ENCODE measurements at places on chromosomes 5 and 9.

DNA sequence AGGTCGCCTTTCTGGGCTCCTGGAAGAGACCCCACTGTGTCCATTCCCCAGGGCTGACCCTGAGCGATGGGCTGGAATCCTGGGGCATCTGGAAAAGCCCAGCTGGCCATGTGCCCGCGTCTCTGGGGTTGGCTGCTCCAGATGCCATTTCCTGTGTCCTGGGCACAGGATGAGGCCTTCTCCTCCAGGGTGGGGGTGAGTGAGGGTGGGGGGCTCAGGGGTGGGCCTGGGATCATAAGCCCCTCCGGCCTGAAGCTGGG lies 30.7 kb downstream of the PAEP start:
- no peak for DNase-seq

GRCh38 chr5:137374110-137374714 lies 124.9 kb downstream of the SPOCK1 start:
- no peak for DNase-seq

- no peak for DNase-seq
These were observed 79.7 kb downstream of the ELAVL2 start for GRCh38 chr9:23746317-23746716.

DNA sequence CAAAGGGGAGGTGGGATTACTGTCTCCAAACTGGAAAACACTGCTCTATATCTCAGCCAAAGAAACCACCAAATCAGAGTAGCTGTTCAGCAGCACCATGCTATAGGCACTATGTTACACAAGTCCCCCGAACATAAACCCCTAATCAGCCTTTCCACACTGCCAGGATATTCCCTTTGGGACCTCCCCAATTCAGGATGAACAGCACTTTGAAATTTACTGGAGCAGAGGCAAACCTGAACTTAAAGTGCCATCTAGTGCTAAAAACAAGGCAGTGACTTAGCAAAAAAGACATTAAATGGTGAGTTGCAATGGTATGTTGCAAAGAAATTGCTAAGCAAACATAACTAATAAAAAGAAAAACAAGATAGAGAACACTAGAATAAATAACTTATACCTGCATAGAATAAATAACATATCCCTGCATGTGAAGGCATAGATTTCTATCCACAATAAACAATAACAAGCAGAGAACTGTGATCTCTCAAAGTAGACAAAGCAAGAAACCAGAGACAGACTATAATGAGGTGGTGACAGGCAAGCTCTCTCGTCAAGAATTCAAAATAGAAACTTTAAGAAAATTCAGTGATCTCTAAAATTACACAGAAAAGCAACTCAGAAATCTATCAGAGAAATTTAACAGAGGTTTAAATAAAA lies 584.4 kb upstream of the ACO1 start:
- no peak for DNase-seq

GRCh38 chr9:87343816-87344430 lies 153.7 kb upstream of the DAPK1 start:
- DNase-seq: no peak

DNA sequence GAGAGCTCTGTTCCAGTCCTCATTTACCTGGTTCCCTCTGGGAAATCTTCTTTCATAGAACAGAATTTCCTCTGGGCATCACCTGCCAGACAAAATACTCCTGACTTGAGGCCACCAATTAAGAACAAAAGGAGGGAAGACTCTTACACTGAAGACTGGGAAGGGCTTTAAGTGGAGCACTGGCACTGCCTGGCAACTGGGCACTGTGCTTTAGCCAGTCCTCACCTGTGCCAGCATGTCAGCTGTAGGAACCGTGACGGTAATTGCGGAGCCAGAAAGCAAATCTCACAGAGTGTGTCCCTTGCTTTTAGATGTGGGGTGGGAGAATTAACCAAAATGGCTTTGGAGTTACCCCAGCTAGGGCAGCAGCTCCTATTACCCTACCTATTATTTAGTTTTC lies 40.6 kb downstream of the FAM219A start:
- DNase-seq: no peak

DNA sequence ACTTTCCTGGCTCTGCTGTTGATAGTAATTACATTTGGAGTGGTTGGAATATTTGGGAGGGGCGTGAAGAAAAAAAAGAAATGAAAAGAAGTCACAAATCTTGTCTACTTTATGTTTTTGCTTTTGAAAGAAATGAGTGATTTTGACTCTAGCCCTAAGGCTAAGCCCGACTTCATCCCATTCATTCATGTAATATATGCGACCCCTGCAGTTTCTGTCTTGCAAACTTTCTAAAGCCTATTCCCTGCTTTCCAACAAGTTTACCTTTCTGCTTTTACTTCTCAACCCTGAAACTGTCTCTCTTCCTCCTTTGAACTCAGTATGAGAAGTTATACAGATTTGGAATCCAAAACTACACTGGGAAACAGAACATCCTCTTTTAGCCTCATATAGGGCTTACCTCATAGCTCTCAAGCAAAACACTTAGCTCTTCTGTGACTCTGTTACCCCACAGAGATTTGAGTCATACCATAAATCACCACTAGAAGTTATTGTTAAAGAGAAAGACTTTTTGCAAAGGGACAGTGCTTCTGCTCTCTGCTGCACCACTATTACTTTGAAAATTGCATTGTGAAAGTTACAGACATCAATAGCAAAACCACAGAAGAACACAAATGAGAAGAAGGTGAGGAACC lies 1.6 kb downstream of the CFAP95 start:
- no peak for DNase-seq

DNA sequence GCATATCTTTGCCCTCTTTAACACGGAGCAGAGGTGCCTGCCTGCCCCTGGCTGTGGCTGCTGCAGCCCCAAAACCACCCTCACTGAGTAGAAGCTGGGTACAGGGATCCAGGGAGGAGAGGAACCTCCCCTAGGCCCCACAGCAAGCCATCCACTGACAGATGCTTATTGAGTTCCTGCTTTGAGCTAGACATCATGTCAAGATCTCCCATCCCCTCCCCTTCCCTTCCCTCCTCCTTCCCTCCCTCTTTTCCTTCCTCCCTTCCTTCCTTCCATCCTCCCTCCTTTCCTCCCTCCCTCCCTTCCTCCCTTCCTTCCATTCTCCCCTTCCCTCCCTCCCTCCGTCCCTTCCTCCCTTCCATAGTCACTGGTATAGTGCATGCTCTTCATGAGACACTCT lies 29.3 kb downstream of the GOLGA2 start:
- DNase-seq: no peak

- DNase-seq: no peak
These were observed 2.0 kb upstream of the ANP32B start for GRCh38 chr9:97980918-97981845.

DNA sequence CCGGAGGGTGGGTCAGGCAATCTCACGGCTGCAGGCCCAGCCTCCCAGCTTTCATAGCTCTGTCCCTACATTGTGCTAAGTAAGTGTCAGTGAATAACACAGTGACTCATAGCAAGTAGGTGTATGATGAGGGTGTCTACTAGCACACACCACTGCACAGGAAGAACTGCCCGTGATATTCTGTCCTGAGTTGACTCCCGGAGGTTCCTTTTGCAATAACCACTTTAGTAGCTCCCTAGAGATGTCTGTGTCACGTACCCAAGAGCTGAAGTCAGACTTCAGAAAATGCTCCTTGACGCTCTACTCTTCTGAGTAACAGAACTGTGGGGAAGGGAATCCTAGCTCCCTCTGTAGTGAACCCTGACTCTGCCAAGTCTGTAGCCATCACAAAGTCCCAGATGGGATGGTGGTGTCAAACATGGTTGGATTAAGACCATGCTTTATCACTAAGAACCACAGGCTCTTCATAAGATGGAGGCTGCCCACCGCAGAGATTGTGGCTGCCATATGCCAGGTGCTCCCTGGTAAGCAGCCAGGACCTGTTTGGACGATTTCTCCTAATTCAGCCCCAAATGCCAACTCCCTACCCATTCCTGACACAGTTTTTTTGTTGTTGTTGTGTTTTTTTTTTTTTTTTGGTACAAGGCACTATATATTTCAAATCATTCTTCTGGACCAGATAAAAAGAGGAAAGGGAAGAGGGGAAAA lies 352.6 kb upstream of the PANK3 start:
- DNase-seq: no peak
